Sciatic nerve (tissue), 2 donors: ENCODE measurements at places on chromosomes 5 and 9. TPM values are rescaled to one million over a fixed set of nuclear protein-coding genes. Genes with fewer than 3 reads are reported as not detected.

Gene SLC26A2
- 15.8 TPM for total RNA-seq

Gene CD74
- total RNA-seq = 989 TPM

Gene SOWAHA
- total RNA-seq = 2.5 TPM

Gene SPINK13
- not detected for total RNA-seq

Gene PCDHB11
- 9.9 TPM for total RNA-seq

Gene SPAAR
- 5.8 TPM for total RNA-seq

Gene SPATA31A3
- not detected for total RNA-seq

Gene TBCA
- total RNA-seq = 127 TPM

Gene BASP1
- 26.8 TPM for total RNA-seq

GRCh38 chr5:38622723-38623129, 66.3 kb upstream of the LIFR start:
- DNase-seq = no peak

DNA sequence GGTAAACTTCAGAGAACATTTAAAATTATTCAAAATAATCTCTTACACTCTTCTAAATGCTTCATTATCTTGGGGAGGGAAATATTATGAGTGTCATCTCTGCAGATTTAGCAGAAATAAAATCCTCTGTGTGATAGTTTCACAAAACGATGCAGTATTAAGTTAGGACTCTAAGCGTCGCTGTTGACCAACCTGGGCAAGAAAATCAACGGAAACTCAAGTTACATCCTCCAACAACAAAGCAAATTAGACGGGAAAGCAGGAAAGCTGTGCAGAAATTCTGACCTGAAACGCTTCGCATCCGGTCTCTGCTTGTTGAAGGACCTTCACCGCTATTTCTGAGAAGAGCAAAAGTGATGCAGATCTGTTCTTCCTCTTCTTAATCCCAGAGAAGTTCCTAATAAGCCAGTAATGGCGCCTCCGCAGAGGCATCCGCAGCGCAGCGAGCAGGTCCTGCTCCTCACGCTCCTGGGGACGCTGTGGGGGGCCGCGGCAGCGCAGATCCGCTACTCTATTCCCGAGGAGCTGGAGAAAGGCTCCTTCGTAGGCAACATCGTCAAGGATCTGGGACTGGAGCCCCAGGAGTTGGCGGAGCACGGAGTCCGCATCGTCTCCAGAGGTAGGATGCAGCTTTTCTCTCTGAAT, at the start of gene PCDHGA6:
Gene PCDHGA6, plus strand, starts transcription at position 219 of the 645 bp plus-strand sequence. Its CDS starts 193 bp downstream, at position 412.
- DNase-seq = no peak

DNA sequence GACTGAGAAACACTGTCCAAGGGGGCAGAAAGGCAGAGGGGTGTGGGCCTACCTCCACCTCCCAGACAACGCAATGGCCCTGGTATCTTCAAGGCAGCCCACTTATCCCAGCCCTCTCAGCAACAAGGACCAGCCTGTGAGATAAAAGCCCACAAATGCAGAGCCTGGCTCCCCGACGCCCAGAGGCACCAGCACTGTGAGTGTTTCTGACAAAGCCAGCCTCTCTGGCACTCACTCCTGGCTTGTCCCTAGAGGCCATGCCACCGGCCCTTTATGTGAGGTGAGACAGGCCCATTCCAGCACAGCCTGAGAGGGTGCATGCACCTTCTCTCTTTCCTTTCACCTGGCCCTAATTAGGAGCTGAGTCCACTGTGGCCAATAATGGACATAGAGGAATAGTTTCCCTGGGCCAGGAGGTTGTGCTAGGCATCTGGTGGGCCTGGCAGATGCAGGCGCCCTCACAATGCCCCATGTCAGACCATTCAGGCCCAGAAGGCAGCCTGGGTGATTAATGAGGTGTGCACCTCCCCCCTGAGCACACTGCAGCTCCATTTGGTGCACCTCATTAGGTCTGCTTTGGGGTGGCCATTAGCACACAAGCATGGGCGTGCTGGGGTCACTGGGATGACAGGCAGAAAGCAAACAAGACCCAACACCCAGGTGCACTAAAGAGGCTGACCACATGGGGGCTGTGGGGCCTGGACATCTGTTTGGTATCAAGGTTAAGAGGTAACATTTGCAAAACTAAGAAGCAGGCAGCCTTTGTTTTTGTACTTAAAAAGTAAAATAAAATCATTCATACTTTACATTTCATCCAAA, 176.0 kb downstream of the MED10 start:
- no peak for DNase-seq

GRCh38 chr9:5336688-5337087, 3.0 kb downstream of the RLN1 start:
- DNase-seq = no peak

DNA sequence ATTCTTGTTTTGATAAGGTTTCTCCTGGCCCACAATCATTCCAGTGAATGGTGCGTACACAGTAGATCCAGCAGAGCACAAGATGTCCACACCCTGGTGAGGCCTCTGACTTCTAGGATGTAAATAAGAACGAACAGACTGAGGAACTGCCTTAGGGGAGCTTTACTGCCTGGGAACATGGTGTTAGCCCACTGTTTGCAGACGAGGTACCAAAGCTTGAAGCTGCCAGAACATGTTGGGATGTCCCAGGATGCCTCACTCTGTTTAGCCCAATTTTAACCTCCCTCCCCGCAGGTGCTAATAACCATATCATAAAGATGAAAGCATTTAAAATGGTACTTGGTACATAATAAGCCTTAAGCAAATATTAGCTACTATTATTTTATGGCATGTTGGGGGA, 3.5 kb downstream of the LECT2 start:
- DNase-seq = no peak

GRCh38 chr5:178546675-178547033, 43.5 kb downstream of the COL23A1 start:
- DNase-seq = no peak

- DNase-seq = no peak
Measured at GRCh38 chr5:32172923-32173266, 1.2 kb downstream of the GOLPH3 start.

GRCh38 chr5:112921026-112921832, 798 bp downstream of the REEP5 start:
- DNase-seq = peak; percentile 78

DNA sequence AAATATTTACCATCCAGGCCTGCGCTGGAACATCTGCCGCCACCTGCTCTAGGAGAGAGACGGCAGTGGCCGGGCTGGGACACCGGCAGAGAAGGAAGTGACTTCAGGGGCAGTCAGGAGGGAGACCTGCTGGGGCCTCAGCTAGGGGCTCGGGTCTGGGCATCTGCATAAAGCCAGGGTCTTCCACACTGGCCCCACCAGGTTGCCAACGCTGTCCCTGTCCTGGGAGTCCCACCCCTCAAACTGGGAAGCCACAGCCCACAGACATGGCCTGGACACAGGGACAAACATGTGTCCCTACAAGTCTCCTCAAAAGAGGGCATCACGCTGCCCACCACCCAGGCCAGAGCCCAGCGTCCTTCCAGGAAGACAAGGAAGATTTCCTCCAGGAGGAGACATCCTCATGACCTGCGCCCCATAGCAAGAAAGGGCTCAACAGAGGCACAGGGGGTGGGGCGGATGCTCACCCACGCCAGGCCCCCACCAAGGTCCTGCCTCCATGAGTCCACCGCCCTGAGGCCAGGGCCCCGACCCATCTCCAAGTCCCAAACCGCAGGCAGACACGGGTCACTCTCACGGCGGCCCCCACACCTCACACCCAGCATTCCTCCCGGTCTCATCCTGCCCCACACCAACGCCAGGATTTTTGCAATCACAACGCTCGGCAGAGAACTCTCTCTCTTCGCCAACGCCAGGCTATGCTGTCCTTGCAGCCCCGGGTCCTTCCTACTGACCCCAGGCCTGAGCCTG, 9.0 kb downstream of the VAV2 start:
- DNase-seq = no peak

DNA sequence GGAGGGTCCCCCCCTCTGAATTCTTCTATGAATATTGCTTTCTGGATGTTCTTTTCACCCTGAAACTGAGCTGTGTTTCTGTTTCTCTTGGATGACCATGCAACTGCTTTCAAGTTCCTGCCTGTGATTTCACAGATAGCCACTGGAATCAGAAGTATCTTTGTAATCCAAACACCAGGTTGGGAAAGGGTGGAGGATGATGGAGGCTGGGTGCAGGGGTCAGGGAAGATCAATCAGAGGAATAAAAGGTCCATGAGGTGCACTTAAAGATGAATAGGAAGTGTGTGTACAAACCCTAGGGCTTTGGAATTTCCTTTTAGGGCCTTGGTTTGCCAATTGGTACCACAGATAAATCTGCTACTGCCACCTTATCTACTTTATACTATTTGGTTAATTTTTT, 68.2 kb upstream of the AGXT2 start:
- DNase-seq = no peak

DNA sequence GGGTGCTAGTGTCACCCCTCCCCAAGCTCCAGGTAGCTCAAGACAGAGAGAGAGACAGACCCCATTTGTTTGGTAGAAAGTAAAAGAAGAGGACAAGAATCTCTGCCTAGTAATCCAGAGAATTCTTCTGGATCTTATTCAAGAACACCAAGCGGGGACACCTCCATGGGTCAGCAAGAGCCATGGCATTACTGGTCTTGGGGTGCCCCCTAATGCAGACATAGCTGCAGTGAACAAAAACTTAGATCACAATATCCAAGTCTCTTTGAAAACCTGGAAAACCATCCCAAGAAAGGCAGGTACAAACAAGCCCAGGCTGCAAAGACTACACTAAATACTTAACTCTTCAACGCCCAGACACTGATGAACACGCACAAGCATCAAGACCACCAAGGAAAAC, 29.9 kb upstream of the PDE4D start:
- no peak for DNase-seq

GRCh38 chr9:32394381-32395049, 10.1 kb downstream of the ACO1 start:
- no peak for DNase-seq

- no peak for DNase-seq
Measured at GRCh38 chr5:111518777-111519176, 6.4 kb upstream of the STARD4 start.

DNA sequence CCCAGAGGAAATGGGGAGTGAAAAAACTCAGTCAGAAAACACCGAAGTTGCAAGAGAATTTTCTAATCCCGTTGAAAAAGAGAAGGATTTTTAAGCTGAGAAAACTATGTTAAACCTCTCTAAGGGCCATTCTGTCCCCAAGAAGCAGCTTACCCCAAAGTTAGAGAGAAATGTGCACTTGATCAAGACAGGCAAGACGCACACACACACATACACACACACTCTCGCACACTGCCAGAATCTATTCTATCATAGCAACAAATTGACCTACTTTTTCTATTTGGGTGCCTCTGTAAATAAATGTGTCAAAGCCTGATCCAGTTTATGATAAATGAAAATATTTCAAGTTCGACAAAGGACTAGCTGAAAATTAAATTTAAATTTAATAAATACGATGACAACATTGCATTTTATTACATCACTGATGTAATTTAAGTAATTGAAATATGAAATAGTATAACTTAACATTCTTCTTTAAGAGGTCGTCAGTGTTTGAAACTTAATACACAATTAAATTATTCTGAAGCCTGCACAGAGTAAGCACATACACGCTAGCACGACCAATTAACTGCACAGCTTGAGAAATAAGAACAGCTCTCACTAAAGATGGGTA, 5.9 kb downstream of the NFIL3 start:
- DNase-seq = no peak

GRCh38 chr5:112549127-112549526, 130.1 kb upstream of the EPB41L4A start:
- no peak for DNase-seq

DNA sequence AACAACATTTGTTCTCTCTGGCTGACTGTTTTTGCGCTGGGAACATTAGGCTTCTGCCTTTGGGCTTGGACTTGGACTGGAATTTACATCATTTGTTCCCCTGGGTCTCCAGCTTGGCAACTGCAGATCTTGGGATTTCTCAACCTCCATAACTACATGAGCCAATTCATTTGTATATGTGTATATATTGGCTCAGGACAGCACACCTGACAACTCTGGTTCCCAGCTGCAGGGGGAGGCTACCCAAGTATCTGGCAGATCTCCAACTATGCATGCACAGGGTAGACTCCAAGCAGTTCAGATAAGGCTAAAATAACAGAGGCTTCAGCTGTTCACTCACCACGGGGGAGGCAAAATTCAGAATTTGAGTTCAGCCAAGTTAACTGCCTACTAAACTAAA, 31.6 kb upstream of the F2RL1 start:
- DNase-seq = peak; percentile 73

DNA sequence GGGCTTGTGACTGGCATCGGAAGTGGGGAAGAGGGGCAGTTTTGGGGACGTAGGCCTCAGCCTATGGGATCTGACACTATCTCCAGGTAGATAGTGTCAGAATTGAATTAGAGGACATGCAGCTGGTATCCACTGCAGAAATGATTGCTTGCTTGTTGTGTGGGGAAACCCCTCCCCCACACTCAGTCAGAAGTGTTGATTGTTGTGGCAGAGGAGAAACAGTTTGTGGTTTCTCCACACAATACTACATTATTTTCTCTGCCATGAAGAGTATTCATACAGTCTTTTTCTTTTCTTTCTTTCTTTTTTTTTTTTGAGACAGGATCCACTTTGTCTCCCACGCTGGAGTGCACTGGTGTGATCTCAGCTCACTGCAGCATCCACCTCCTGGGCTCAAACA, 113.9 kb downstream of the ARRDC3 start:
- DNase-seq = no peak

DNA sequence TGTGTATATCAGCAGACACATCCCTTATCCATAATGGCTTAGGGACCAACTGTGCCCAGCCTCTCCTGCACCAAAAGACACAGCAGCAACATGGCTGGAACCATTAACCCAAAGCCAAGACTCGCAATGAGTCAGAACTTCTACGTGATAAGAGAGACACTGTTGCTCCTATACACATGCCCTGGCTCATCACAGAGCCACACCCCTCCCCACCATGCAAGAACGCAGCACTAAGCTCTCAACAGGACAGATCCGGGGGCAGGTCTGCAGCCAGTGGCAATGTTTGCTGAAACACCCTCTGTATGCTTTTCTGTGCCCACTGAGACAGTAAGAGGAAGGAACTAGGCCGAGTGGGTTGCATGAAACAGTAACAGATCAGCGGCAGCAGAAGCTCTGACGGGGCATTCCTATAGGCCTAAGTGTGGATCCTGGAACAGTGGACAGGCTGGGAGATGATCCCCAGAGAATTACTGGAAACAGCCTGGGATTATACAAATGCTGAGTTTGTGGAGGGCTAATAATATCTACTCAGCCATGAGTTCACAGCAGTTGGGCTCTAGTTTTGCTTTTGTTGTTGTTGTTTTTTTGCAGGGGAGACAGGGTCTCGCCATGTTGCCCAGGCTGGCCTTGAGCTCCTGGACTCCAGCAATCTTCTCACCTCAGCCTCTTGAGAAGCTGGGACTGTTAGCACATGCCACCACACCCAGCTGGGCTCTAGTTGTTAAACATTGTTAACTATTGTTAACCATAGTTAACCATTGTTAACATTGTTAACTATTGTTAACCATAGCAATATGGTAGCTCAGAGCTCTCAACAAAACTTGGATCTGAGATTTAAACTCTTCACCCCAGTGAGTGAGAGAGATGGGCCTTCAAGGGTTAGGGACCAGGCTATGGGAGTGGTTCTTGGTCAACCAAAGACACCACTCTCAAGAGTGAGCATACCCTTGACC, 41.0 kb downstream of the B4GALT1 start:
- DNase-seq = no peak

DNA sequence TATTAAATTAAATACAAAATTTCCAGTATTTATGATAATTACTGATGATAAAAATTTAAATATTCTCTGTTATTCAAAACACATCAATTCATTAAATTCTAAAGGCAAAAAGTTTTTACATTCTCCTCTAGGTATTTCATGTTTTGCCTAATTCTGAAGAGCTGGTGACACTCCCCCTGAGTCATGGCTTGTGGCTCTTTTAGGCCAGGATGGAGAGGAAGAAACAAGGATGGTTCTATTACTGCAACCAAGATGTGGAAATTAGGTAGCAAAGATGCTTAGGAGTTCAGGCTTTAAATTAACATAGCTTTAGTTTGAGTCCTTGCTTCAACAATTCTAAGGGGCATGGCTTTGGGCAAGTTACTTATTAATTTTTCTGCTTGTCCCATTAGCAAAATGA, 1295.8 kb downstream of the EFNA5 start:
- DNase-seq = no peak
